SK-N-DZ (cell line): ENCODE measurements at places on chromosomes 12 and 14.
A peak's percentile ranks its signal among the peaks of the same experiment; 100 is the strongest.

DNA sequence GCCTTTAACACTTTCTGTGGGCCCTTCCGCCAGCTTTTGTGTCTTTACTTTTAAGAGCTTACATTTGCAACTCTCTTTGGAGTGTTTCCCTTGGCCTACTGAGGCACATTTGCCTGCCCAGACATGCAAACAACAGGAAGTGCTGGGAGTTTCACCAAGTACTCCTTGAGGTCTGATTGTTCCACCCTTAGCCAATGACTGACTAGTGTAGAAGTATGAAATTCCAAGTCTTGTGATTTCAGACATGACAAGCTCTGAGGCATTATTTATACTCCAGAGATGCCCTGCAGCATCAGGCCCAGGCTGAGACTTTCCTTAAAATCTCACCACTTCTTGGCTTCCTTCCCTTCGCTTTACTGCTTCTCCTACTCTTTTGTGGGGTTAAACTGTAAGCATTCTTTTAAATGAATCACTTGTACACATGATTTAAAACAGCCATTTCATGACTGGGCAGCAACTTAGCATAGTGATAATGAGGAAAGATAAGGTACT, 174.1 kb downstream of the SLC6A15 start:
- DNase-seq: no peak

- DNase-seq: no peak
These were observed 10.9 kb downstream of the TNS2 start for GRCh38 chr12:53060721-53061276.

DNA sequence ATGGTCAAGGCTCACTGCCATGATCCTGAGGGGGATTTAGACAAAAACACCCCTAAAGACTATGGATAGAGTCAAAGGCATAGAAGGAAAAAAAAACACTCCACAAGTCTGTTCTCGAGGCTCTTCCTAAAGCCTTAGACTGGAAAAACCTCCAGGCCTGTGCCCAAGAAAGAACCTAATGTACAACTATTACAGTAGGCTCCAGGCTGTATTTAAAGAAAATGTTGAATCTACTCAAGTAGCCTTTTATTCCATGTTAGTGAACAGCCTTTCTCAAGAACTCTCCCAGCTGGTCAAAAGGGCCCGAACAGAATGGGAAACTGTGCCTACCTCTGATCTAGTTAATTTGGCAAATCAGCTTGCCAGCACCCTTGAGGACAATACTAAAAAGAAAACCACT, 28.3 kb downstream of the GNPTAB start:
- DNase-seq: no peak

DNA sequence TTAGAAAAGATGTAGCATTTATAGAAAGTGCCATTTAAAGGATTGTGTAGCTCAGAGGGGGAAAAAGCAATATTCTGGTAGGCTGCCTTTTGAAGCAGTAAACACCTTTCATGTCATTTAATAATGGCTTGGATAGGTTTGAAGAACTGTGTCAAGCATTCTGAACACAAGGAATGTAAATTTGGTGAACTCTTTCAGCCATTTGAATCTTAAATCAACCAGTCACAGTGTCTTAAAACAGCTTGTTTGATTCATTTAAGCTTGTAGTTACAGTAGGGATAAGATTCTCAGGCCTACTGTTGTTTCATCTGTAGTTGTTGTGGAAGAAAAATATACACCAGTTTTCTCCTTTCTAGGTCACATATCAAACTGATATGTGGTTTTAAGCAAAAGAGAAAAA, 299.4 kb upstream of the NOVA1 start:
- DNase-seq: no peak

GRCh38 chr12:123908884-123909725, 63.5 kb downstream of the CCDC92 start:
- peak; percentile 82 for DNase-seq

DNA sequence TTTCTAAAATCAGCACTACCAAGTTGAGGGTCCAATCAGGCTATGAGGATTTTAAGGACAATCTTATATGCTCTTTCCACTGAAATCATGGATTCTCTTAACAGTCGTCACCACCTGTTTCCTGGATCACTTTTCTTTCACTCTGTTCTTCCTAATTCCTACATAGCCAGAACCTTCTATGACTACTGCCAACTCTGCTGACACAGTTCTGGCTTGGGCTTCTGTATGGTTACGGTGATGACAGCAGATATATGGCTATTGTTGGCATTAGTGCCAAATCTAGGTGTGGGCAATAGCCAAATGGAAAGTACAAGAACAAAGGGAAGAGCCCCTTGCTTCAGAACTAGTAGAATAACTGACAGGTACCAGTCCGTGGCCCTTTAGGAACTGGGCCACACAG, 124.0 kb downstream of the ARID2 start:
- DNase-seq: no peak

- no peak for DNase-seq
These were observed 673.0 kb upstream of the LMO3 start for GRCh38 chr12:17278946-17279345.

GRCh38 chr14:103081951-103082350, 2.1 kb upstream of the LBHD2 start:
- DNase-seq: no peak

GRCh38 chr14:34081101-34081575, 130.3 kb upstream of the EGLN3 start:
- DNase-seq: no peak

GRCh38 chr14:74710480-74710879, 2.4 kb downstream of the AREL1 start:
- no peak for DNase-seq

- DNase-seq: no peak
These were observed 63.9 kb downstream of the FZD10 start for GRCh38 chr12:130226126-130226525.

DNA sequence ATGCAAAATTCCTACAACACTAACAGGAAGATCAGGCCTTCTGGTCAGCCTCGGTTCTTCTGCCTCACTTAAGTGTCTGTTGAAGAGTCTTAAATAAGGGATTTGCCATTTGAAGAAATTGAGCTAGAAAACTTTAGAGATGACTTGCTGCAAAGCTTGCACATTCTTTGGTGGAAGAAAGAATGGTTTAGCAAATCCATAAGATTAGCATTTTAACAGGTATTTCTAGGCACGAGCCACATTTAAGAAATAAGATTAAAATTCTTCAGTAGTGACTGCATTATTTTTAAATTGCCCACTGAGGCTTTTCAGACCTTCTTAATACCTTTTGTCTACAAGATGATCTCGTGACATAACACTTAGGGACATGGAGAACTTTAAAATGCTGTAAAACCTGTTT, 327.1 kb downstream of the TMEM117 start:
- DNase-seq: no peak

DNA sequence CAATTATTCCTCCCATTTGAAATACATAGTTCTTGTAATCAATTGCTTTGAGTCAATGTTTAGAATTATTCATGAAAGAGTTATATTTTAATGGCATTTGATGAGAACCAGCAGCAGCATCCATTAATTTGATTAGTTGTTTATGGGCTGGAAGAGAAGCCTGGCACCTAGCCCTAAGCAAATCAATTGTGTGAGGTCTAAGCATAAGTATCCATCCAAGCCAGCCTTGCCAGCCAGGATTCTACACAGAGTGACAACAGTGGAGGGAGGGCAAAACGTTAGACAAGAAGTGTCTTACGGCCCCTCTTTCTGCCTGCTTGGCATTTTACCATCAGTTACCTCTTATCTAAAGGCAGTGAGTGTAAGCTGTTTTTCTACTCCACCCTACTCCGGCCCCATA, 478.5 kb downstream of the NELL2 start:
- no peak for DNase-seq

DNA sequence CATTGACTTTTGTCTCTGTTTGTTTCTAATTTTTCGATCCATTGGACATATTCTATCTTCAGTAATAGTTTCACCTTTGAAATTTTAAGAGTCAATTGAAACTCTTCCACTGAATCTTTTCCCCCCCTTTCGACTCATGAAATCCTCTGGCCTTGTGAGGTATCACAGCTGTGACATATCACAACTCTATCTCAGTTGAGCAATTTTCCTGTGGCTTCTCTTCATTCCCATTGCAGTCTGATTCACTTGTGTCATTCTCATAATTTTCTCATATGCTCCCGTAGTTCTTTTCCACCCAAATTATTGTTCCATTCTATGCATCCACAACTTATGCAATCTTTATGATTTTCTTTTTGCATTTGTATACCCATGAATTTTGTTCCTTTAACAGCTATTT, 261.6 kb downstream of the DACT1 start:
- DNase-seq: no peak

DNA sequence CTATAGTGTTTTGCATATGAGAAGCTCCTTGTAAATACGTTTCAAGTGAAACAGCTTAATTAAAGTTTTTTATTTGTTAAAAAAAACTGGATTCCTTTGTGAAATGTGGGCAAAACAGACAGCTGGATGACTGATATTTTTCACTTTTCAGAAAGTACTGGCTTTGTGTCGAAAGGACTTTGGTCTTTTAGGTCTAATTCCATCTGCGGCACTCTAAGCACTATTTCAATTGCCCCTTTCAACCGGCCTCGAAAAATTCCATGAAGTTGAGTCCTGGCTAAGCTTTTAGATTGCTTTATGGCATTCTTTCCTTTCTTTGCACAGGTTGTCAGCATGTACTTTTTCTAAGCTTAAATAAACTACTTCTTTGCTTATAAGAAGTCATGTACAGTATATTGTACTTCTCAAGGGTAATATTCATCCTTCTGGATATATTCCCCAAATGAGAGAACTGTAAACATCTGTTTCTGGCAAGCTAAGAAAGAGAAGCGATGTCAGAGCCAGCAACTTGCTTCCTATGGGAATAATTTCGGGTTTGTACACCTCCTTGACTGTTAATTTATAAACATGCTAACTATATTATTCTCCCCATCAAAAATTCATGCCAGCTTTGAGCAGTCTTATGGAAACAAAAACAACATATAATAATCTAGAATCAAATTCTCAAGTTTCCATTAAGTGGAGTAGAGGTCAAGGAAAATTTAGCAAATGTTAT, 611.3 kb downstream of the ETNK1 start:
- no peak for DNase-seq

DNA sequence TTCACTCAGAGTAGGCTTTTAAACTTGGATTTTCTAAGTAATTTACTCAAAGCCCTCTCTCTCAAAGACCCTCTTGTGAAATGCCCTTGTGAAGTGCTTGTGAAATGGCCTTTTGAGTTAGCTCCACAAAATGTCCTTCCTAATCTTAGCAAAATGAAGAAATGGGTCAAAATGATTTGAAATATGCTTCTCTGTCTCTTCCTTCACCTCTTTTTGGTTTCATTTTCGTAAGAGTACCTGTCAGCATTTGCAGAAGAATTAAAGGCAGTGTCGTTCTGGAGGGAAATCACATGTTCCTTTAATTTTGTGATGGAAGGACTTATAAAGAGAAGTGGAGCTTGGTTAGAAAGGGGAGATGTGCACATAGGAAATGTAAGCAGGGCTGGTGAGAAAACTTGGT, 93.7 kb downstream of the HMGA2 start:
- DNase-seq: no peak

GRCh38 chr12:125677829-125678228, 612.6 kb downstream of the AACS start:
- no peak for DNase-seq

DNA sequence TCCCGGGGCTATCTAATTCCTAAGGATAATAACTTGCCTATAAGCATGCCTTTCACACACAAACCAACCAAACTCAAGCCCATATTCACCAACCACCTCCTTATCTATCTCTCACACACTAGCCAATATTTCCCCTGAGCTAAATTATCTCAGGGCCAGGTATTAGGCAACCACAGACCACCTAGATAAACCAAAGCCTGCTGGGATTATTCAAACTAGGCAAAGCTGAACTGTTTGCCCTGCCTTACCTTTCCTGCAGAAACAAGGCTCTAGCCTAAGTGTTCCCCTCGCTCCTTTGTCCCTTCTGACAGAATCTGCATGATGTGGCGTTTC, 114.7 kb upstream of the EEA1 start:
- no peak for DNase-seq

- DNase-seq: no peak
These were observed 405.5 kb downstream of the MDGA2 start for GRCh38 chr14:47269756-47270492.

GRCh38 chr12:23450810-23451209, 498.7 kb downstream of the SOX5 start:
- no peak for DNase-seq

GRCh38 chr14:104121142-104121541, 17.2 kb upstream of the KIF26A start:
- no peak for DNase-seq

DNA sequence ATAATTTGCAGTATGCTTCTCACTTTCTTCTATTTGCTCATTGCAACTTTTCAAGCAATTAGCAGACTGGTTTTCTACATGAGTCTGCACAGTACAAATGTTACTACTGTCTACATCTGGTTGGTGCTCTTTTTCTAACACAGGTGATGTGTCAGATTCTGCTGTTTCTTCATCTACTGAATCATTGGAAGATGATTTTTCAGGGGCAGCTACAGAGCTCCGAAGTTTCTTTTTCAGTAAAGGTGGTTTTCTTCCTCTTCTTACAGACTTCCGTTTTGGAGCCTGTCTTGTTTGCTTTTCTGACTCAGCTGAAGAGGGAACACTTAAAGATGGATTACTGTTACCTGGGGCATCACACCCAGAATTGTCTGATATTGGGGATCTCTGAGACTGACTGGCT, 62.1 kb downstream of the SCAF11 start:
- no peak for DNase-seq

- no peak for DNase-seq
These were observed 34.9 kb downstream of the RERGL start for GRCh38 chr12:18054925-18055619.

DNA sequence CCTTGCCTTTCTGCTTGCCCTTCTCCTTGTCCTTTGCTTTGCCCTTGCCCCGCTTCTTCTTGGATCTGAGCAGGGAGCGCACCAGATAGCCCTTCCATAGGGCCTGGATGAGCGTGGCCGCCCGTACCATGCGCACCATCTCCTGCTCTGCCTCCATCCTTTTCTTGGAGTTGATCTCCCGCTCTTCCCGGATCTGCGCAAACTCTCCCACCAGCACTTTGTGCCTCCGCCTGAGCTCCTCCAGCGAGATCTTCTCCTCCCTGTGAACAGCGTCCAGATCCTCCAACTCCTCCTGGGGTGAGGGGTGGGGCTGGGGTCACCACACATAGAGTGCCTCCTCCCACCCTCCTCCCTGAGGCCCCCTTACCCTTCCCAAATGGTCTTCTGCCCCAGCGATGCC, 10.1 kb downstream of the RITA1 start:
- no peak for DNase-seq

- no peak for DNase-seq
These were observed 53.6 kb upstream of the PCED1B start for GRCh38 chr12:47025798-47026197.

GRCh38 chr14:93744876-93745275, 43.4 kb downstream of the PRIMA1 start:
- DNase-seq: no peak

DNA sequence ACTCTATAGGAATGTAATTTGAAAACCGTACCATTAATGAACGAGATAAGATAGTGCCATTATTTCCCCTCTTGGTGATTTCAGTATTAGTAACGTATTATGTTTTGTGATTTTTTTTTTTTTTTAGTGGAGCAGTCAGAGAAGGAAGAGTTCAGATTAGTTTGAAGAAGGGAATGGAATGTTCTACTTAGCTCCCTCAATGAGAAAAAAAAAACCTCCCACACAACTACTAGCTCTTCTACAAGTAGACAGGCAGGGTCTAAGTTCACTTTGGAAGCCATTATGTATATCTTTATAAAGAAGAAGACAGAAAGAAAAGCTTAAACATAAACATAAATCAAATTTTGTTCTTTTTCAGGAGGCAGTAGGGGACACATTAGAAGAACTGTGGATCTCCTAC, 27.3 kb downstream of the PNMA1 start:
- no peak for DNase-seq

- no peak for DNase-seq
These were observed 8.0 kb downstream of the GSG1 start for GRCh38 chr12:13095266-13095995.
